ENCODE measurements at places on chromosomes 1 and 21.

GRCh38 chr1:181134543-181135436 lies 46.3 kb downstream of the IER5 start:
- peak; percentile 83 for DNase-seq

GRCh38 chr1:7810395-7810794 lies 26.3 kb downstream of the PER3 start:
- DNase-seq, result peak; percentile 41

DNA sequence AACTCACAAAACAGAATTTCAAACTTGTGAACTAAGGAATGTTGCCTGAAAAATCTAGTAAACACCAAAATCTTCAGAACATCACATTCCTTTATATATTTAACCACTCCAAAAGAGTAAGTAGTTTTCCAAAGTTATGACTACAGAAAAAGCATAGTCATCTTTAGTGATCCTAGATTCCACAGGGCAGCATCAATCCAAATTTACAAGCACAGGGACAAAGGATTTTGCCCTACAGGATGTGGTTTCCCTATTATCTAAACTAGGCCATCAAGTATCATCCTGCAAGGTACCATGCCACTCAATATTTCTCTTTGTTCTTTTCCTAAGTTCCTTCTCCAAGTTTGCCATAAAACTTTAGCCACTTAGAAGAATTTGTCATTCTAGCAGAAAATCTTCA lies 33.0 kb downstream of the COP1 start:
- DNase-seq, result no peak

DNA sequence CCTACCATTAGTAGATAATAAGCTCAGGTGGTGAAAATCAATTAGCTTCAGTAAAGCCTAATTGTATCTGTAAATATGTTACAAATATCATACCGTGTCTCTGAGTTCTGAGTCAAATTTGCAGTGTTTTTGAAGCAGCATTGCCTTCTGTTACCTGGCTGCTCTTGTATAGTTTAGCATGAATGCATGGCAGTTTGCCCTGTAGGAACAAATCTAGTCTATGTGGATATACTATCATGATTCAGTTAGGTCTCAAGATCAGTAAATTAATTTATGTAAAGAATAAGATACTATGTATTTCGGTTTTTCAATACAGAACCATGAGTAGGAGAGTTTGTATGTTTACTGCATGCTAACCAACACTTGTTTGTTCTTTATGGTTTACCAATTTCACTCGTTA lies 240.6 kb upstream of the C1orf105 start:
- DNase-seq, result no peak

DNA sequence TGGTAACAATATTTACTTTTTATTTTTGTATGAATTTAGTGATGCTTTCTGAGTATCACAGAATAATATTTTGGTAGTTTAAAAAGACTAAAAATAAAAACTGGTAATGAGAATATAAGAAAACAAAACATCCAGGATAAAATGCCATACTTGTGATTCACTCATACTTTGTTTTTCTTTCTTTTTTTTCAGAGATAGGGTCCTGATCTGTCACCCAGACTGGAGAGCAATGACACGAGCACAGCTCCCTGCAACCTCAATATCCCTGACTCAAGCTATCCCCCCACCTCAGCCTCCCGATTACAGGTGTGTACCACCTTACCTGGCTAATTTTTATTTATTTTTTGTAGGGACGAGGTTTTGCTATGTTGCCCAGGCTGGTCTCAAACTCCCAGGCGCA lies 64.2 kb upstream of the ADAM30 start:
- DNase-seq, result no peak

DNA sequence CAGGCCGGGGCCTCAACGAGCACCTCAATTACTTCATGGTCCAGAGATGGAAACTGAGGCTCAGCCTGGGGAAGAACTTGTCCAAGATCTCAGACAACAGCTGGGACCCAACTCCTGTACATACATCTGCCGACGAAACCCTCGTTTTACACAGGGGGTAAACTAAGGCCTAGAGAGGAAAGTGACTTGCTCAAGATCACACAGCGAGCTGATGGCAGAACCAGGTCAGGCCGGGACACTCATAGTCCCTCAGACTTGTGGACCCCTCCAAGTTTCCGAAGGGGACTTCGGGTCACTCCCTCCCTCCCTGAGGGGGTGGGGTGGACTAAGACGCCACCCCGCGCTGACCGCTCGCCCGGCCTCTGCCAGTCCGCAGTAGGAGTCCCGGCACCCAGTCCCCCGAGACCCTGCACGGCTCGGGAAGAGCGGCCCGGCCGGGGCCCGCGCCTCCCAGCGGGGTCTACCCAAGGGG lies 430 bp downstream of the WASF2 start:
- DNase-seq, result no peak

DNA sequence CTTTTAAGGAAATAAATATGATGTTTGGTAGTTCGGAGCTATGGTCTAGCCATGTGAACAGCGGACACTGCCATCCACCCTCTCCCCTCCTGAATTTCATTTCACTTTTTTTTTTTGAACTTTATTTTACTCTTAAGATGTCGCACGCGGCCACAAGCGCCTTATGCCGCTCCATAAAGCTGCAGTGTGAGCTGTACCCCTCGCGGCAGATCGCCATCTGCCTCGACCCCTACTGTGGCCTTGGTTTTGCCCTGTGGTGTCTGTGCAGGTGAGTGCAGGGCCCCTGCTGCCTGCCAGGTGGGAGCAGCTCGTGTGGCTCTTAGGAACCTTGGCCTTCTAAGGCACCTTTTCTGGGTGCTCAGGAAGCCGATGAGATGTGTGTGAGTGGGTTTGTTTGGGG lies 48.1 kb downstream of the S100B start:
- DNase-seq, result no peak

GRCh38 chr1:172322219-172323061 lies 98.0 kb upstream of the C1orf105 start:
- DNase-seq, result peak; percentile 57

DNA sequence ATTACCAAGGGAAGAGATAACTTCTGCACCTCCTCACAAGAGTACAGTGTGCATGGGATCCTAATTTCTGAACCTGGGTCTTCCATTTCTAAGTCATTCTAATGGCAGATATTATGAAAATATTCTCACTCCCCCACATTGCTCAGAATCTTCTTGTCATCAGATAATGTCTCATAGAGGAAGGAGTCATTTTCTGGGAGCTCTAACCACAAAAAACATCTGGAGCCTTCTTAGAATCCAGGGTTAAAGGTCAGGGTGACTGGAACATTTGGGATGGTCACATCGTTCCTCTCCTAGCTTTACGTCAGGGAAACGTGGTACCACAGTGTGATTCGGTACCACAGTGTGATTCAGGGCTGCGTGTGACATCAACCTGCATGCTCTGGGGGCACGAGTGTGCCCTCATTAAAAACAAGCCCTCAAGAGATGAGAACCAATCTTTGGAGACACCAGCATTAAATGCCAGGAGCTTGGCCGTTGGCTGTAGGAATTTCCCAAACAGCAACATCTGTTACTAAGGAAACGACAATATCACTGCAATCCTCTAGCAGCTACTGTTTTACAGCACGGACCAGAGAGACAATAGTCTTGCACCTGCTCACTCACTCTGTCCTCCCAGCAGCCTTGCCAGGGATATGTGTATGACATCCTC lies 179.1 kb downstream of the PSMG1 start:
- no peak for DNase-seq

DNA sequence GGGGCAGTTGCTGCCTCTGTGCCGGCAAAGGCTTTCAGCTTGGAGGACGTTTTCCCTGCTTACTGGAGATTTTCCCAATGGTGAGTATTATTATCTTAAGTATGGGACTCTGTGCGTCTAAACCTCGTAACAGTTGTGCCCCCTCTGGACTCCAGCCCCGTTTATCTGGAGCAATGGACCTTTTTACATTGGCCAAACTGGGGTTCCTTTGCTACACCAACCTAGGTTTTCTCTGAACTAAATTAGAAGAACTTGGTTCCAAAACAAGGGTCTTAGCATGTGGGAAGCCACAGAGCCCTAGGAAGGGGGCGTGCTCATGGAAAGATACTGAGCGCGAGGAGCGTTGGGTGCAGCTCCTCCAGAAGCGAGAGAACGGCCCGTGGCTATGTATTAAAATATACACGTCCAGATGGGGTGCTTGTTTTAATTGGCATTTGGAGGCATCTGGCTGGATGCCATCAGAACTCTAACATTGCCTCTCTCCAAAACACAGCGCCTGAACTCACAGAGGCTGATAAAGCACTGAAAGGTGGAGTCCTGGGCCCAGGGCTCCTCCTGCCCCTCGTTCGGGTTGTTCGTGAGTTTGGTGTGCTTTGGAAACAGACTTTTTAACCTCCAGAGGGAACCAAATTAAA lies 28.4 kb downstream of the POFUT2 start:
- DNase-seq, result no peak

- no peak for DNase-seq
Observed at GRCh38 chr21:45123440-45123839, 49.1 kb downstream of the ADARB1 start.

DNA sequence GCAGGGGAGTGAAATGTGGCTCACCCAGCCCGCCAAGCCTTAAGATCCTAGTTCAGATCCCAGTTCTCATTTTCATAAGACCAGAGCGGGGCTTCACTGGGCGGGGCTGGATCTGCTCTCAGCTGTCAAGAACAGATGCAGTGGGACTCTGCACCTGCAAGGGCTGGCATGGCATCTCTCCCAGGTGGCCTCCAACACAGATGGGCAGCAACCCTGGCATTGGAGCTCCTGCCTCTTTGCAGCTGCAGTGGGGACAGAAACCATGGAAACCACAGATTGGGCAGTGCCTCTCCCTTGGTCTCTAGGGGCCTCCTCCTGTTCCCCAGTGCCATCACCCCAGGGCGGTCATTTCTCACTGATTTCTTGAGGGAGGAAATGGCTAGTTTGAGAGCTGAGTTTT lies 267.7 kb downstream of the PRDM2 start:
- DNase-seq, result no peak

GRCh38 chr21:37508341-37508740 lies 141.8 kb downstream of the DYRK1A start:
- no peak for DNase-seq

DNA sequence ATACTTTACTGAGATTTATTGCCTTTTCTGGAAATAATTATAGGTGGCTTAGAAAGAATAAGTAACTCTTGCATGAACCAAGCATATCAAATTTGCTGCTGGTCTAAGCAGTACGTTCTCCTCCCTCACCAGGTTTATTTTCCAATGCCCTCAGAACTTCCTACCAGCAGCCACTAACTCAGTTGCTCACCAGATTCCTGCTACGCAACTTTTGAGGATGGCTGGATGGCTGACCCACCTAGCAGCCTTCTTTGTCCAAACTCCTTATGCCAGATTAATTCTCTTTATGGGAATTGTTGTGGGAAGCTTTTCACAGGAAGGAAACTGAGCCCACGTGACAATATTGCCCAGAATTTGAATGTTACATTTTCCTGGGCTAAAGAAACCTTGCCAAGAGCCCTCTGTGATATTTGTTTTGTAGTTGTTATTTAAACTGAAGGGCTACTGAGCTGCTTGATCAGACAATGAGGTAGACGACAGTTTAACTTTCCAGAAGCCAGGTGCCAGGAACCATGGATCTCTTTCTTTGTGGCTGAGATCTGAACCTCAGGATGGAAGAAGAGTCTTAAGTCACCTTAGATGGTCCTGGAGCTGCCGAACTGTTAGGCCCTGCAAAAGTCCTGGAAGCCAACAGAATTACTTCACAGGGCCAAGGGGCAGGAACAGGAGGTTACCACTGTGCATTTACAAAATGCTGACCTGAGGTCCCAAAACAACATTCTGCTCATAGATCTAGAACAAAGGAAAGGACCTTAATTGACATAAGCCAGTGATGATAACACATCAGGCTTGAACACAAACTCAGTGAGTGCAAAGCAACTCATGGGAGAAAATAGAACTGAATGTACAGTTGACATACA lies 85.5 kb upstream of the ATP1A1 start:
- no peak for DNase-seq

- DNase-seq, result no peak
Observed at GRCh38 chr1:154193821-154194220, 1.9 kb upstream of the TPM3 start.

- DNase-seq, result peak; percentile 59
Observed at GRCh38 chr1:24558902-24559791, 3.3 kb downstream of the NCMAP start.

DNA sequence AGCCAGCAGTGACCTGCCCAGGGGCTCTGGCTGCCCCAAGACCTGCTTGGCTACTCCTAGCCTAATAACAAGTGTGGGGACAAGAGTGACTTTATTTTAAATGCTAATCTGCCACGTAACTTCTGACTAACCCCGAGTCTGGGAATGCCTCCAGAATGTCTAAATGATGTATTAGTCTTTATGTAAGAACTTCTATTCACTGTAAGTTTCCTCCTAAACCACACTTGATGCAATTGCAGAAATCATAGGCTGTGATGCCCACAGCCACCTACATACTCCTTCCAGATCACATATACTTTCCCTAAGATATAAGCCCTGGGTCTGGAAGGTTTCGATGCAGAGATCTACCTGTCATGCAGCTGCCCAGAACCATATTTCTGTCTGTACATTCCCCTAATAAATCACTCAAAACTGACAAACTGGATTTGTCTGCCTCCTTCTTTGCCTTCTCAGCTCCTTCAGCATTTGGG lies 5.9 kb upstream of the VPS45 start:
- DNase-seq, result peak; percentile 25

DNA sequence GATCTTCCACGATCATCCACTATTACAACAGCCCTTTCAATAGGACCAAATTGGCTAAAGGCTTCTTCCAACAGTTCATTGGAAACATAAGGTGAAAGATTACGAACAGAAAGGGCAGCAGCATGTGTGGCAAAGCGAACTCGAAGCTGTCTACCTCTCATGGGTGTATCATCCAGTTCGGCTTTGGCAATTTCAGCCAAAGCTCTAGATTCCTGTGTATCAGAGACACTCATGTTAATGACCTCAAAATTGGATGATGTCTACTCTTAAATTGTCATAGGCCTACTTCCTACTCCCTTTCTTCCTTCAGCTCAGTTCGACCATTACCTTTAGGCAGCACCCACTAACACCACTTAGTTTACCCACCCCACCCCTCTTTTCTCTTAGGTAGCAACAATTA lies 2.2 kb downstream of the SFPQ start:
- DNase-seq, result no peak

DNA sequence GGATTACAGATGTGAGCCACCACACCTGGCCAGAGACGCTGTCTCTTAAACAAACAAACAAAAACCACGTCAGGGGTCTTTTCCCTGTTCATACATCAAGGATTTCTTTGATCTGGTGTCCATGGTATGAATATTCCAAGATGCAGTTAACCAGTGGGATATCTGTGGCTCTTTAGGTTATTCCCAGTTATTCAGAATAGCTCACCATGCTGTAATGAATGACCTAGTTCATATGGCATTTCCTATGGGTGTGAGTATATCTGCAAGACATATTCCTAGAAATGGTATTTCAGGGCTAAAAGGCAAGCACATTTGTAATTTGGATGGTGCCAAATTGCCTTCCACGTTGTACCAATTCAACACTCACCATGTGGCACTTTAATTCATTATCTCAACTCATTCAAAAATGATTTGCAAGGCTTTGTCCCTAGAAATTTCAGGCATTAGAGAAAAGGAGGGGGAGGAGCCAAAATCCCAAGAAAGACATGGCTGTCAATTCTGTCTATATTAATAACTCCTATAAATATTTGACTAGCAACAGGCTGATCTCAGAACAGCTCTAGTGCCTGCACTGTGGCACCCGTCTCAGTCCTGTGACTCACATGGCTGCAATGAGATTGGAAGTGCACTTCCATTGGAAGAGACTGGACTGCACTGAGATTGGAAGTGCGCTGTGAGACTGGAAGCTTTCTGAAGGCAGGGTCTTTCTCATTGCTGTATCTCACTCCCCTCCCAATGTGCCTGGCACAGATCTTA lies 6.0 kb upstream of the STMN1 start:
- peak; percentile 51 for DNase-seq

GRCh38 chr21:45827881-45828579 lies 153.5 kb upstream of the COL6A1 start:
- no peak for DNase-seq

Data from HTR-8/SVneo (cell line).